Placental epithelial cell (primary cell): ENCODE measurements at places on chromosomes 11 and 22. TPM values are rescaled to one million over a fixed set of nuclear protein-coding genes. Genes with fewer than 3 reads are reported as not detected.

Gene MRTFA
- 55.0 and 139 TPM in 2 replicates for total RNA-seq

Gene BTBD18
- total RNA-seq: not detected in 2 replicates

Gene CHKB
- 34.7 and 41.6 TPM in 2 replicates for total RNA-seq

Gene PATE4
- total RNA-seq: not detected in 2 replicates

Gene FAM111B
- total RNA-seq: 2.2 and 5.9 TPM in 2 replicates

Gene SLC5A1
- total RNA-seq: not detected in 2 replicates

Gene RRM1
- 88.1 and 91.9 TPM in 2 replicates for total RNA-seq

Gene CASP12
- not detected in 2 replicates for total RNA-seq

Gene ZNF214
- total RNA-seq: 1.7 and 4.3 TPM in 2 replicates

Gene CYB5R2
- 17.0 and 28.7 TPM in 2 replicates for total RNA-seq

Gene HEPN1
- 0.22 TPM in 1 of 2 replicates, not detected in the other for total RNA-seq

Gene EMID1
- total RNA-seq: 0.54 and 3.5 TPM in 2 replicates

Gene ADORA2A
- 0.54 and 3.1 TPM in 2 replicates for total RNA-seq
